Amniotic epithelial cell (primary cell): ENCODE measurements at places on chromosomes 2 and 18.

DNA sequence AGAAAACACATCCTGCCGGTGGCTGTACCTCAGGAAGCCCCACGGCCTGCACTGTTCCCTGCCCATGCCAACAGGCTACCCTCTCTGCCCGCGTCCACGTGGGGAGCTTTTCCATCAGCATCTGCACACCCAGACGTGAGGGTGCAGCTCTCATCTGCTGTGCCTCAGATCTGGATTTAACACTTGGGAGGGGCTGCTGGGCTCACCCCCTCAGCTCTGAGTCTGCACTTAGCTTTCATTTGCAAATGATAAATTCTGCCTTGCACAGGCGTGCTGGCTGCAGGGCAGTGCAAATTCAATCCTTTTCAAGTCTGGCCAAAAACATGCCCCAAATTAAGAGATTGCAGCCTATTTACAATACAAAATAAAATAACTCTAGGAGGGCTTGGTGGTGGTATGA is 245.7 kb downstream of the TWIST2 start:
- no peak for DNase-seq

GRCh38 chr2:120949027-120949956 is 213.6 kb downstream of the GLI2 start:
- DNase-seq = no peak

DNA sequence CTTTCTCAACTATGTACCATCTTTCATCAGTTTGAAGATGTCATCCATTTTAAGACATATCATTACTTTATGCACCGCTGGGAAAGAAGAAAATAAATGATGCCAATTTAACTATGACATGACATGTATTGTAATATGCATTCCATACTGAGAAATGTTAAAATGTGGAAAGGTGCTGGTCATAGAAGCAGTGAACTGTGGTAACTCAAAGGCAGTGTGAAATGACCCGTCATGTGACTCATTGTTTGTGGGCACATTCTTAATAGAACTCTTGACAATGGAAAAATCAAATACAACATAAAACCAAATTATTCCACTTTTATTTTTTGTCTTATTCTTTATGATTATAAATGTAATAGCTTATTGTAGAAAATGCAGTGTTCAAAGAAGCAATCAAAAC is 455.0 kb upstream of the ST6GAL2 start:
- no peak for DNase-seq

GRCh38 chr2:190636361-190636760 is 12.5 kb upstream of the NAB1 start:
- peak; percentile 87 for DNase-seq

DNA sequence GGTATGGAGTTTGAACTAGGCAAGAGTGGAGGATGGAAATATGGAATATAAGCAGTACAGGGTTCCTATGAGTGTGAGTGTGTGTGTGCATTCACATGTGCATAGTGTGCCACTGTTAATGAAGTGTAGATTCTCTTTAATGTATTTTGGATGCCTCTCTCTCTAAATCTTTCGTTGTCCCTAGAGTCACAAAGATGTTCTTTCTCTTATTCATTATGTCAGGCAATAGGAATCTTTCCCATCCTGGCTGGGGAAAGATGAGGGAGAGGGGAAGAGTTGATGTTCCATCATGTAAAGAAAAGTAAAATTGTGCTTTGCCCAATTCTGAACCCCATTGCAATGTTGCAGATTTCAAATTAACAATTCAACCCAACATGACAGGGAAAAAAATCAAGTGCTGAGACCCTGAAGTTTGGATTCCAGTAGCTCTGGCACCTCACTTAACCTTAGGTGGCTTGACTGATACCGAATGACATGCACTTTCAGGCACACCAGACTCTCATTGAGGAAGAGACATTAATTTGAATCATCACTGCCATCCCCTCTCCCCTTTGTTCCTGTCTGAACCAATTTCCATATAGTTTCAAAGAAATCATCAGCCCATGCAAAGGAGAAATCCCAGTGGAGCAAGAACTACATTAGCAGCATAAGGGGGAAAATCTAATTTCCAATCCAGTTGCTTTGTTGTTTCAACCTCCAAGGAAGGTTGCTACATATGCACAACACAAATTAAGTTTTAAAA is 28.0 kb downstream of the KLF7 start:
- no peak for DNase-seq

- DNase-seq = no peak
These were observed 230.8 kb upstream of the LINC00305 start for GRCh38 chr18:64379662-64380061.

DNA sequence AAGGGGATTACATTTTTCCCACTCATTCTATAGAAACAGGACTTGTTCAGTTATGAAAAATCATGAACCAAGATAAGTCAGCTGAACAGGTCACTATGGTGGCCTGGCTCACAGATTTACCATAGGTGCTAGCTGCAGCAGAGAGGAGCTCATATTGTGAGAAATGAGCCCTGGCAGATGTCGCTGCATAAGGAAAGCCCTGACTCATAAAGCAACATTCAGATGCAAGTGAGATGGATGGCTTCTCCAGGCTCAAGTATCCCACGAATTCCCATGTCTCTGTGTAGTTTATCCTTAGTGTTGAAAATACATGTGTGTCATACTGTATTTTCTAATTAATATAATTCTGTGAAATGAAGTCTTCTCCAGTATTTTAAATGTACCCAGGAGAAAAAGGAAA is 115.0 kb upstream of the LHCGR start:
- peak; percentile 55 for DNase-seq
